ENCODE measurements at places on chromosomes 3 and 15. TPM values are rescaled to one million over a fixed set of nuclear protein-coding genes. Genes with fewer than 3 reads are reported as not detected.

The SKOR1 gene
- total RNA-seq: 0.78 TPM

The NR1I2 gene
- total RNA-seq: not detected

The ECE2 gene
- not detected for total RNA-seq

The CELSR3 gene
- total RNA-seq: 3.0 TPM

The MASP1 gene
- total RNA-seq: 1.9 TPM

The KCNMB2 gene
- not detected for total RNA-seq

The APOD gene
- 153 TPM for total RNA-seq

The TMEM212 gene
- not detected for total RNA-seq

The XCR1 gene
- not detected for total RNA-seq

The PCOLCE2 gene
- total RNA-seq: 122 TPM

The KLF13 gene
- total RNA-seq: 59.5 TPM

The GPR62 gene
- total RNA-seq: not detected

The SPATA12 gene
- not detected for total RNA-seq

GRCh38 chr15:78840661-78841375 is 29.6 kb upstream of the ADAMTS7 start:
- no peak overlapping the region for H3K4me3 ChIP-seq
- H3K4me1 ChIP-seq: peaks cover 34% of the 10 kb centered on the region
- no peak for DNase-seq
- no peak overlapping the region for H3K27ac ChIP-seq

GRCh38 chr3:32951410-32951811 is at the start of gene CCR4:
TSS of gene CCR4 (plus strand) at chr3:32951644. CDS start at chr3:32953423, 1,779 bp downstream.
- DNase-seq: no peak
- H3K4me3 ChIP-seq: no peak within 1 kb of the TSS
- H3K36me3 ChIP-seq: no peaks in the 10 kb centered on the region
- H3K4me1 ChIP-seq: no peaks in the 10 kb centered on the region

DNA sequence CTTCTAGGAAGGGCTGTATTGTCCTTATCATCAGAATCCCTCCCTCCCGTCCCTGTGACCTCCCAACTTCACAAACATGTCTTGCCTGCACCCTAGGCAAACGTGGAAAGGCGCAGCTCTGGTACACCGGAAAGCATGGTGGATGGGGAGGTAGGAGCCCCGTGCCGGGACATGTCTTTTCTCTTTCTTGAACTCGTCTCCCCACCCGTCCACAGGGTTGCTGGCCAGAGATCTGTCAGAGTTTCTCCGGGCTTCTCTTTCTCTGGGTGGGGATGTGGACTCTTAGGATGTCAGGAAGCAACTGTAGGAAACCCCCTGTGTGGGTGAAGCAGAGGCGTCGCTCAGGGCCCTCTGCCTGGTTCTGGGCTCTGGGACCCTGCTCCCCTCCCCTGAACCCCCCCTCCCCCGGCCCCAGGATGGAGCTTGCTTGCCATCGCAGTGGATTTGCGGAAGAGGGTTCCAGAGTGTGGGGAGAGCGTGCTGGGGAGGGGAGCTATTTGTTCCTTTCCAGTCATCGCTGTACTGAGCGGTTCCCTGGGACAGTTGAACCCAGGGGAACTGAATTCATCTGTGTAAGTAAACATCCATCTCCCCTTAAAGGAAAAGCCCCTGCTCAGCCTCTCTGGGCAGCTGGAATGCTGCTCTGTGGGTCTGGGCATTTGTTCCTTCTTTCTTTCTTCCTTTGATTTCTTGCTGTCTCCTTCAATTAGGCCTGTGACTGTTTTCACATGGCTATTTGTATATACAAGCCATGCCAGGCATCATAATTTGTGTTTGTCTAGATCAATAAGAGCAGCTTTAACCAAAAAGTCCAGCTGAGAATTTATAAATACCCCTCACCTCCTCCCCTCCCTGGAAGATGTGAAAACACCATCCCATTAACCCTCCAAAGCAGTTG is 72.8 kb downstream of the SMAD3 start:
- H3K4me1 ChIP-seq: peaks cover 100% of the 10 kb centered on the region
- no peaks in the 10 kb centered on the region for H3K27me3 ChIP-seq
- H3K36me3 ChIP-seq: no peaks in the 10 kb centered on the region
- no peak for DNase-seq

GRCh38 chr3:104614564-104614963 is 752.1 kb upstream of the ALCAM start:
- H3K36me3 ChIP-seq: no peaks in the 10 kb centered on the region
- no peak for DNase-seq
- no peak overlapping the region for H3K27ac ChIP-seq
- no peak overlapping the region for H3K4me3 ChIP-seq
- H3K27me3 ChIP-seq: no peaks in the 10 kb centered on the region

- no peaks in the 10 kb centered on the region for H3K36me3 ChIP-seq
- no peak overlapping the region for H3K4me3 ChIP-seq
- no peaks in the 10 kb centered on the region for H3K27me3 ChIP-seq
- H3K4me1 ChIP-seq: peaks cover 59% of the 10 kb centered on the region
- no peak for DNase-seq
- peak overlapping the region; percentile 64 for H3K27ac ChIP-seq
Observed at GRCh38 chr3:125061170-125061569, 5.4 kb upstream of the HEG1 start.

- DNase-seq: no peak
- no peak overlapping the region for H3K27ac ChIP-seq
- no peak overlapping the region for H3K4me3 ChIP-seq
Observed at GRCh38 chr3:45109771-45110508, 36.2 kb downstream of the CDCP1 start.

DNA sequence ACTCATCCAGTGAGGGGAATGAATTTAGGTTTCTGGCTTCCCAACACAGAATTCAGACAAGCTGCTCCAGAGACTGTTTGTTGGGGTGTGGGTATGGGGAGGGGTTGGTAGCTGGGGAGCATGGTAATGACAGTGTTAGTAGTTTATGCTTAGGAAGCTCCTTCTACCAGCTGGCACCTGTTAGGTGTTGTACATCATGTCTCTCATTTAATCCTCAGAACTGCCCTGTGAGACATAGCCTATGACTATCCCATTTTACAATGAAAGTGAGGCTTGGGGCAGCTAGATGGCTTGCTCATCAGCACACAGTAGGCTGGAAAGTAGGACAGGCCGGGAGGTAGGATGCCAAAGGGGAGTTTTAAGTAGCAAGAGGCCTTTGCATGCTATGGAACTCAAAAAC is 2.5 kb downstream of the EIF4E3 start:
- H3K4me3 ChIP-seq: no peak overlapping the region
- no peak overlapping the region for H3K27ac ChIP-seq
- H3K27me3 ChIP-seq: no peaks in the 10 kb centered on the region
- H3K4me1 ChIP-seq: peaks cover 12% of the 10 kb centered on the region
- H3K36me3 ChIP-seq: no peaks in the 10 kb centered on the region

GRCh38 chr3:66276705-66277274 is 56.0 kb downstream of the SLC25A26 start:
- no peaks in the 10 kb centered on the region for H3K36me3 ChIP-seq
- peak; percentile 31 for DNase-seq

- no peaks in the 10 kb centered on the region for H3K27me3 ChIP-seq
- no peak overlapping the region for H3K4me3 ChIP-seq
- no peaks in the 10 kb centered on the region for H3K36me3 ChIP-seq
- no peak for DNase-seq
- peaks cover 3% of the 10 kb centered on the region for H3K4me1 ChIP-seq
Observed at GRCh38 chr3:186117521-186118134, 8.7 kb upstream of the ETV5 start.

DNA sequence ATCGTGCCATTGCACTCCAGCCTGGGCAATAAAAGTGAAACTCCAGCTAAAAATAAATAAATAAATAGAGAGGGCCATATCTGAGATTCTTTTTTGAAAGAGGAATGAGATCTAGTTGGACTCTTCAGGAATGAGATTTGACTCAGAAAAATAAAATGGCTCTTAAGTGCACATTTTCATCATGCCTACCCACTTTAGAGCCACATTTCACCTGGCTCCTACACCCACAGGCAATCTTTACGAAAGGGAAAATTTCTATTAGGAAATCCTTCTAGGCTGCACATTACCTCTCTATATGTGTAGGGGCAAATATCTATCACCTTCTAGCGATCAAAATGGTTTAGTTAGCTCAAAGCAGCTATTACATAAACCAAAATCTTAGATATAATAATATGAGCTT is 16.9 kb upstream of the NLGN1 start:
- H3K4me1 ChIP-seq: no peaks in the 10 kb centered on the region
- no peak for DNase-seq
- H3K27me3 ChIP-seq: no peaks in the 10 kb centered on the region
- no peaks in the 10 kb centered on the region for H3K36me3 ChIP-seq

- no peaks in the 10 kb centered on the region for H3K27me3 ChIP-seq
- no peaks in the 10 kb centered on the region for H3K36me3 ChIP-seq
- H3K4me1 ChIP-seq: no peaks in the 10 kb centered on the region
- no peak overlapping the region for H3K4me3 ChIP-seq
- DNase-seq: no peak
Observed at GRCh38 chr3:131283862-131284261, 97.7 kb upstream of the NUDT16 start.

GRCh38 chr15:73017987-73018386 is 34.3 kb upstream of the NEO1 start:
- no peak overlapping the region for H3K27ac ChIP-seq
- DNase-seq: no peak
- H3K4me3 ChIP-seq: no peak overlapping the region
- H3K27me3 ChIP-seq: no peaks in the 10 kb centered on the region
- no peaks in the 10 kb centered on the region for H3K4me1 ChIP-seq

DNA sequence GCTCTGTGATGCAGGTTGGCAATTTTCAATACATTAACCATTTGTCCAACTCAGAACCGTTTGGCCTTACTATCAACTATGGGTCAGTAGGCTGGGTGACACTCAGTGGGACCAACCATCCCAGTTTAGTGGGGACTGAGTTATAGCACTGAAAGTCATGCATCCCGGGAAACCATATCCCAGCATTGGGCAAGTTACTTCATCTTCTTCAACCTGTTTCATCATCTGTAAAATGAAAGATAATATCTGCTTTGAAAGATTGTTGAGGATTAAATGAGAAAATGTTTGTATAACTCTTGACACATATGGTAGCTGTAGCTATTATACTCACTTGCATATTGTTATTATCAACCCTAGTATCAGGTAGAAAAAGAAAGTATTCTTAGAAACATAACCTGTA is 11.9 kb downstream of the RAB27A start:
- DNase-seq: no peak
- no peak overlapping the region for H3K27ac ChIP-seq
- no peaks in the 10 kb centered on the region for H3K36me3 ChIP-seq
- no peaks in the 10 kb centered on the region for H3K27me3 ChIP-seq

DNA sequence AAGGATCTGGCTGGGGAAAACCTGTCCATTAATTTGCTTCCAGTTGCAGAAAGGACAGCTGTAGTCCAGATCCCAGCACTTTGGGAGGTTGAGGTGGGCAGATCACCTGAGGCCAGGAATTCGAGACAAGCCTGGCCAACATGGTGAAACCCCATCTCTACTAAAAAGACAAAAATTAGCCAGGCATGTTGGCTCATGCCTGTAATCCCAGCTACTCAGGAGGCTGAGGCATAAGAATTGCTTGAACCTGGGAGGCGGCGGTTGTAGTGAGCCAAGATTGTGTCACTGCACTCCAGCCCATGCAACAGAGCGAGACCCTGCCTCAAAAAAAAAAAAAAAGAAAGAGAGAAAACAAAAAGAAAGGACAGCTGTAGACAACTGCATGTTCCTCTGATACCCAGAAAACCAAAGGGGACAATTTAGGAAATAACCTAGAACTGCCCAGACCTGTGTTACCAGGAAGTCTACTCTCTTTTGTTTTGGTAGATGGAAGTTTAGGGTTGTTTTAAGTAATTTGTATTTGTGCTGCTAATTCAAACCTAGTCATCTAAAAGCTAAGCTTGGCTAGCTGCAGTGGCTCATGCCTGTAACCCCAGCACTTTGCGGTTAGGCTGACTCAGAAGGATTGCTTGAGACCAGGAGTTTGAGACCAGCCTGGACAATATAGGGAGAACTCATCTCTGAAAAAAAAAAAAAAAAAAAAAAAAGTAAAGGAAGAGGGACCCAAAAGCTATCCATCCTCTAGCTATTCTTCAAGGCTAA is 22.7 kb downstream of the EXD1 start:
- no peaks in the 10 kb centered on the region for H3K36me3 ChIP-seq
- no peaks in the 10 kb centered on the region for H3K4me1 ChIP-seq
- no peaks in the 10 kb centered on the region for H3K27me3 ChIP-seq
- H3K27ac ChIP-seq: no peak overlapping the region
- H3K4me3 ChIP-seq: no peak overlapping the region

Measured in thoracic aorta (tissue), 2 donors.